A549 treated with DMSO at 1 μM for 4 hours (cell line): ENCODE measurements at places on chromosomes 1 and 21. TPM values are rescaled to one million over a fixed set of nuclear protein-coding genes. Genes with fewer than 3 reads are reported as not detected.

The RYR2 gene
- total RNA-seq: 0.03 to 0.10 TPM (median 0.06 TPM) in 4 of 5 replicates, not detected in the other

The ALX3 gene
- total RNA-seq: not detected in 5 replicates

The SEMA4A gene
- 0.32 to 0.69 TPM (median 0.44 TPM) in 5 replicates for total RNA-seq

The GNG4 gene
- 12.3 to 19.4 TPM (median 16.4 TPM) in 5 replicates for total RNA-seq

The FCGR1A gene
- total RNA-seq: not detected in 5 replicates

The KRTAP8-1 gene
- total RNA-seq: not detected in 5 replicates

The GBP5 gene
- 0.02 to 0.10 TPM (median 0.03 TPM) in 3 of 5 replicates, not detected in the others for total RNA-seq

The CD53 gene
- not detected in 5 replicates for total RNA-seq

The HSPA6 gene
- total RNA-seq: 1.5 to 11.0 TPM (median 3.6 TPM) in 5 replicates

The LPAR3 gene
- total RNA-seq: 0.10 to 0.46 TPM (median 0.32 TPM) in 5 replicates

The C1orf94 gene
- total RNA-seq: not detected in 5 replicates

The TCP10L gene
- 0.40 to 1.2 TPM (median 0.59 TPM) in 5 replicates for total RNA-seq

The CSRP1 gene
- total RNA-seq: 453 to 628 TPM (median 468 TPM) in 5 replicates

The HSPA13 gene
- 13.2 to 21.7 TPM (median 18.3 TPM) in 5 replicates for total RNA-seq

The SMCP gene
- not detected in 5 replicates for total RNA-seq
